Stimulated activated CD4-positive, alpha-beta T cell treated with anti-CD3 and anti-CD28 coated beads, Interleukin-12 subunit alpha, Interleukin-12 subunit beta, amount 100 ng/mL, for 24 hours (primary cell): ENCODE measurements at places on chromosomes 6 and 20.

- DNase-seq = no peak
Measured at GRCh38 chr20:46501337-46501942, 11.9 kb downstream of the ZNF334 start.

DNA sequence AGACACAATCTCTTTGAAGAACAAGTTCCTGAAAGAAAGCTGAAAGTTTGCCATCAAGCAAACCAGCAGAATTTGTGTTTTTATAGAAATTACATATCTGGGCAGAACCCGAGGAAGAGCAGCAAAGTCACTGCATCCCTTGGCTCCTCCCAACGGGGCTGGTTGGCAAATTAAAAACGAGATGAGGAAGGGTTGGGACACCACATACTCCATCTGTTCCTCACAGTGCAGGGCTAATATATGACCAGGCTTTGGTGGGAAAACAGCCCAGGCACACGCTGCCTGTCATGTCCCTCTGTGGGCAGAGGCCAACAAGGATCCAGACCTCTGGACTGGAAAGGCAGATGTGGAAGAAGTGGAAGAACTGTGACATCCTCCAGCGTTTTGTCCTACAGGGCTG, 607.3 kb downstream of the CDH26 start:
- no peak for DNase-seq

DNA sequence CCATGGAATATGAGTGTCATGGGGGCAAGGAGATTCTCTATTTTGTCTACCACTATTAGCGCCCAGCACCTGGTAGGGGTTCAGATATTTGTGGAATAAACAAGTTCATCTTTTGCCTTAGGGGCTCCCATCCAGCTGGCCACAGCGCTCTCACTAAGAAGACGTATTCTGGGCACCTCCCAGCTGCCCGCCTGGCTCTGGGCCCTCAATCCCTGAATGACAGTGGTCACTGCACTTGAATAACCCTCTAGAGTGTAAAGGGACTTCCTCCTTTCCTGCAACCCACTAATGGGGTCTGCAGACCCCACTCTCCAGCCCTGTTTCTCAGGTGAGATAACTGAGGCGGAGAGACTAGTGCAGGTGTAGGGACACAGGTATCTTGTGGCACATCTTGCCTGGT, 36.2 kb downstream of the SNX5 start:
- DNase-seq = no peak

GRCh38 chr6:38371881-38372280, 267.8 kb downstream of the BTBD9 start:
- no peak for DNase-seq

DNA sequence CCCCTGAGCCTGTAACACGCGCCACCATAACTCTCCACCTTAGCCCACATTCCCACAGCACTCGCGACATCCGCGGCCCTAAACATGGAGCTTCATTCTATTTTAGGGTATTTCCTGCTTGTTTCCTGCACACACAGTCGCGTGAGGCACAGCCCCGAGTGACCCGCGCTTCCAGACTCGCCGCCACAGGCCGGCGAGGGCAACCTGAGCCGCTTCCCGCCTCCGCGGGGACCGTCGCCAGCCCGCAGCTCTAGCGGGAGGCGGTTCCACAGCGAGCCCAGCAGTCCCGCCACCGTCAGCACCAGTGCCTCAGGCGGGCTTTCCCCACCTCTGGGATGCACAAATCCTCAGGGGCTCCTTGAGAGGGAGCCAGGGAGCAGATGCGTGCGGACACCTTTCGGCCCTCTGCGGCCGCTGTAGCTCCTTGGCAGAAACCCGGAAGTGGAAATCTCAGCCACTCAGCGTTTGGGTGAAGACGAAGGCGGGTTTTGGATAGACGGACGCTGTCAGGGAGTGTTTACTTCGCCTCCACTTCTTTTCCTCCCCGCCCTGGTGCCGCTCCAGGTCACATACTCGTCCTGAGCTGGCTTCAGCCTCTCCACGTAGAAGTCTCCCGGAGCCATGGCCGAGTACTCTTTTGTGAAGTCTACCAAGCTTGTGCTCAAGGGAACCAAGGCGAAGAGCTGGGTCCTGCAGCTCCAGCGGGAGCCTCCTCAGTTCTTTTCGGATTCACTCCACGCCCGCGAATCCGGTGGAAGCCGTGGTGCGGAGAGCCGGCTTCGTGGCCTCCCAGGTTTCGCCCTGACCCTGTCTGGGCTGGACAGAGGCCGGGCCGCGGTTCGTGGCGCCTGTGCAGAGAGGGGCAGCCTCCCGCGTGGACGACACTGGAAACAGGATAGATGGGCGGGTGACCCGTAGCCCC, 2177.4 kb upstream of the DEFB115 start:
- peak; percentile 16 for DNase-seq

DNA sequence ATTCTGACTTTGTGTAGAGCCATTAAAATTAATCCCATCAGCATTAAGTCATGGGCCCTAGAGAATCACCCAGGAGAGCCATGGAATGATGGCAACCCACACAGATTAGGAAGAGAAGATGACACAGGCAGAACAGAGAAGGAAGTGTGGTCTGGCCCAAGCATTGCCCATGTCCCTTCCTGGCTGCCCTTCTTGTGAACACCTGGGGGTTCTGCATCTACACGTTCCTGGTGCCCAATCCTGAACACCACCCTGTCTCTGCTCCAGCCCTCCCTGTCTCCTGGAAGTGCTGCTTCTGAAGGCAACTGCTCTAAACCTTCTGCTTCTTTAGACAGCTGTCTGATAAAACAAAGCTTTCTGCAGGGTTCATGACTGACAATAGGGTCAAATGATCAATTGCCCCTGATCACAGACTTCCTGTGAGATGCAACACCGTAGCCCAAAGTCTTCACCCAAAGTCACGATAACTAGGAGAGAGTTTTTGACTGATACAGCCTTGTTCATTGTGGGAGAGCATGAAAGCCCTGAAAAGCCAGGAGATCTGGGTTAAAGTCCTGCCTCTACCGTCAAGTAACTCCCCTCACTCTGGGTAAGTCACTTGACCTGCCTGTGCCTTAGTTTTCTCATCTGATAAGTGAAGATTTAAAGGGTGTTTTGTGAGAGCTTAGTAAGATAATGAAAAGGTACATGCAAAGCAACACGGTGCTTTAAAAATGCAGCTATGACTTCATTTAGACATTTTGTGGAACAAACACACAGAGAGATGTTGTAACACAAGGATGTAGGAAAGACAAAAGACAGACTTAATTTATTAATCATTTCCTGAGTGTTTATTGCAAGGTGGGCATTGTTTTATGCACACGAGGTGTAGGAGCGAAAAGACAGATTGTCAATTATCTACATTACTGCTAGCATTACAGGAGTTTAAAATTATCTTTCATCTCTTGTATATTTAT, 291.2 kb upstream of the STXBP5 start:
- no peak for DNase-seq

DNA sequence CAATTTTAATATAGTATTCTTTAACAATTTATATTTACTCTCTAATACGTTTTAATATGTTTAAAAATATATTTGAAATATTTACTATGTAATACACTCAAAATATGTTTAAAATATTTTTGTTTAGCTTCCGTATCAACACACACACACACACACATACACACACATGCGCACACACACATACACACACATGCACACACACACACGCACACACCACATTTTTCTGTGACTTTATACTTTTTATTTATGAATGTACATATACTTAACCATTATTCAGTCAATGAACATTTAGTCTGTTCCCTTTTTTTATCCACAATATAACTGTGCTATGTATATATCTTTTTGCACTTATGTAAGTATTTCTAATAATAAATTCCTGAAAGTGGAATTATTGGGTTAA, 15.7 kb downstream of the OR2B6 start:
- no peak for DNase-seq

DNA sequence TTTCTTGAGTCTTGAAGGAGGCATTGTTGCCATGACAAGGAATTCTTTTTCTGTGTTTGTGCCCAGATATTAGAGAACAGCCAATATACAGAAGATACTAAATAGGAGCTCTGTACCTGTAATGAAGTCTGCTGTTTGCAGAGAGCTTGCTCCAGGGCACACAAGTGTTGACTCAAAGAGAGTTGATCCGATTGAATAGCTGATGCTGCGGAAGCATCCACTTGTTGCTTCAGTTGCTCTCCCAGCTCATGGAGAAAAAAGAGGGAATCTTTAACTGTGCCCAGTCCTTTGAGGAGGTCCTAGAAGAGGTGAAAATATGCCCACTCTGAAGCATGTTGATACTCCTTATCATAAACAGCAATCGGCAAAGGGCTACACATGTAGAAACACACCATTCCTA, 411.4 kb downstream of the ESR1 start:
- DNase-seq = no peak

GRCh38 chr20:18805881-18806280, 7.7 kb upstream of the SCP2D1 start:
- no peak for DNase-seq
